ENCODE measurements at places on chromosomes 2 and 18.

- DNase-seq = no peak
Observed at GRCh38 chr2:226906163-226906693, 70.4 kb downstream of the RHBDD1 start.

DNA sequence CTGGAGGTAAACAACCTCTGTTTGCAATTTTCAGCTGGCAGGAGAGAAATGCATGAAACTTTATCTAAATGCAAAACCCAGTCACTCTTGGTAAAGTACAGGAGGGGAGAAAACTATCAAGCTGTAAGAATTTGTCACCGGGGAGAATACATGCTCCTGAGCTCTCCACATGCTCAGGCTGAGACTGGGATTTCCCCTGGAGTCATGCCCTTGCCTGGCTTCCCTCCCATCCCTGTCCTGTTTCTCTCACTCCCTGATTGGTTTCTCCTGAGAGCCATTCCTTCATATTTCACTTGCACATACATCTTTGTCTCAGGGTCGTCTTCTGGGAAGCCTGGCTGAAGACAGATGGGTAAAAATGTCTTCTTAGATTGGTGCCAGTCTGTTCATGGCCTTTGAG, 52.9 kb upstream of the SPATS2L start:
- peak; percentile 34 for DNase-seq

GRCh38 chr2:45156605-45157004, 147.4 kb upstream of the SIX2 start:
- no peak for DNase-seq

GRCh38 chr2:85255813-85256594, 71.8 kb downstream of the TGOLN2 start:
- peak; percentile 66 for DNase-seq

DNA sequence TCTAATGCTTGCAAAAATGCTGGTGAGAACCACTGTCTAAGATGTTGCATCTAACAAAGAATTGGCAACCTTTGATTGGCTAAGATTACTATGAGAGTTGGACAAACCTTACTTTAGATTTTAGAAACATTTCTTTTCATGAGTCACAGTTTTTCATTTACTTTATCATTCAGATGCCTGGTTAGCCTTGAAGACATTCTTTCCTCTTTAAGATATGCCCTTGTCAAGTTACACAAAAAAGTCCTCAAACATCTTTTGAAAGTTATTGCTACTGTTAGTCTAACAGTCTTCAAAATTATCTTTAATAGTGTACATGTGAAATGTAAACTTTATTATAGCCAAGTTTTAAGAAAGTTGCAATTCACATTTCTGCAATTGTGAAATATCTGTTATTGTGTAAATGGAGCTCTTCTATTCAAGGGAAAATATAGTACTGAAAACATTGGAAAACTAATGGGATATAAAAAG, 276.3 kb downstream of the RND3 start:
- peak; percentile 85 for DNase-seq

DNA sequence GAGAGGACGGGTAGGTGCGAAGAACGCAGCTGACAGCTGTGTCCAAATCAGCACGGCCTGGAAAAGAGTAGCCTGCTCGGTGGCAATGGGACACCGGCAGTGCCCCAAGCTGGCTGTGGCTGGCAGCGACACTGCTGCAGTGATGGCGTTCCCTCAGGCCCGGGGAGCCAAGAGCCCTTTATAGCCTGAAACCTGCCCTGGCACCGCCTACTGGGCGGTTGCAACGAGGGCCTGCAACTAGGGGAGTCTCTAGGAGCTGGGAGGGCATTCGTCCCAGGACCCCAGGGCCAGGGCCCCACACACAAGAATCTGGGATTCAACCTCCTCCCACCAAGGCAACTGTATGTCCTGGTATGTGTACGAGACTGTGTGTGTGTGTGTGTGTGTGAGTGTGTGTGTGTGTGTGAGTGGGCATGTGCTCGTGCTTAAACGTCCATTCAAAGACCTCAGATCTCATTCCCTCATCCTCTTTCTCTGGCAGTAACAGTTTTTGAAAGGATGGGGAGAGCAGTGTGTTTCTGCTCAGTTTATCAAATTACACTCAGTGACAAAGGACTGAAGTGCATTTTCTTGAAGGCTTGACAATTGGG, 6.8 kb upstream of the CYP26B1 start:
- no peak for DNase-seq

DNA sequence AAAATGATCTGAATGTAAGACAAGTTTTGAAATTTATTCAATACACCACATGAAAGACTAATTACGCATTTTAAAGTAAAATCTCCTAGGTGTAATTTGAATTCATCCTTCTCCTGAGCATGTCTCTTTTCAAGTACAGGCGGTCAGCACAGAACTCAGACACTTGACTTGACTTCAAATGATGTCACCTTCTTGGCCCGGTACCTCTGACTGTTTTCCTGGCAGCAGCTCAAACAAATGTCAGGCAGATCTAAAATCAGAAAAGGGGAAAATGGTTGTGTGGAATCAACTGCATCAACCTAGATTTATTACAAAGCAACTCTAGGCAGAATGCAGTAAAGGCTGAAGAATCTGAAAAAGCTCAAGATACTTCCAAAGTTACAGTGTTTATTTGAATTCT, 11.4 kb upstream of the PROKR1 start:
- DNase-seq = no peak

- DNase-seq = no peak
Observed at GRCh38 chr2:132876745-132877391, 206.9 kb upstream of the LYPD1 start.

GRCh38 chr2:112918256-112918655, 7.3 kb downstream of the IL37 start:
- no peak for DNase-seq

- DNase-seq = no peak
Observed at GRCh38 chr2:186624276-186624675, 34.4 kb downstream of the ITGAV start.

- peak; percentile 57 for DNase-seq
Observed at GRCh38 chr2:20365249-20365817, 14.7 kb upstream of the PUM2 start.

GRCh38 chr2:159050426-159050825, 82.0 kb downstream of the TANC1 start:
- DNase-seq = no peak

- DNase-seq = no peak
Observed at GRCh38 chr18:58335223-58335622, 291.2 kb downstream of the NEDD4L start.

GRCh38 chr2:149597050-149597667, 9.6 kb upstream of the MMADHC start:
- no peak for DNase-seq

DNA sequence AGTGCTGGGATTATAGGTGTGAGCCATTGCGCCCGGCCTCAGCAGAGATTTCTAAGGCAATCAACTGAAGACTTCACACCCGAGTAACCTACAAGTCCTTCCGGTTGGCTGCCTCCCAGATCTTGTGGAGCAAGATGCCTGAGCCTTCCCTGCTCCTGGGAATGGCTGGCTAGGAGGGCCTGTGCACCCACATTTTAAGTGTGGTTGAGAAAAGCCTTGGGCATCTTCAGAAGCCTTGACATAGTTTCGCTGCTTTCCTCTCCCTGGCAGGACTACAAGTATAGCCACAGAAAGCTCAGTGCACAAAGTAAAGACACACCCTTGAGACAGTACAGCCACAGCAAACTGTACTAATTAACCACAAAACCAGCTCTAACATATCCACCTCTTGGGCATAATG, 35.2 kb downstream of the E2F6 start:
- DNase-seq = no peak

DNA sequence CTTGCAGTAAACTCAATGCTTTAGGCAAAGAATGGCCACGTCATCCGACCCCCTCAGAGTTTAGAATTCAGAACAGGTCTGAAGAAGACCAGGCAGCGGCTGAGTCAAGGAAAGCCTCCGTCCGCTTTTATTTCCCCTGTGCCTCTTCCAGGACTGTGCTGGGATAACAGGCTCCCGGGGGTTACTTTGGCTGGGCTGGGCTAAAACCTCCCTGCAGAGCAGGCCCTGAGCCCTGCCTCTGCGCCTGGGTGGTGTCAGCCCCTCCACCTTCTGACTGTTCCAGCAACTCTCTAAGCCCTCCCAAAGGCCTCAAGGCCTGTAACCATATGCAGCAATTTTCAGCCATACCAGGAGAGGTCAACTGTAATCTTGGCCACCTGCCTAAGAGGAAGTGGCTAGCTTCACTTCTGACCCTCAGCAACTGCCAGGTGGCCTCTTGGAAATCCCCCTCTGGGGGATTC, 166.5 kb downstream of the RPIA start:
- peak; percentile 25 for DNase-seq

- DNase-seq = peak; percentile 95
Observed at GRCh38 chr2:54903736-54904554, 146.3 kb downstream of the RTN4 start.

DNA sequence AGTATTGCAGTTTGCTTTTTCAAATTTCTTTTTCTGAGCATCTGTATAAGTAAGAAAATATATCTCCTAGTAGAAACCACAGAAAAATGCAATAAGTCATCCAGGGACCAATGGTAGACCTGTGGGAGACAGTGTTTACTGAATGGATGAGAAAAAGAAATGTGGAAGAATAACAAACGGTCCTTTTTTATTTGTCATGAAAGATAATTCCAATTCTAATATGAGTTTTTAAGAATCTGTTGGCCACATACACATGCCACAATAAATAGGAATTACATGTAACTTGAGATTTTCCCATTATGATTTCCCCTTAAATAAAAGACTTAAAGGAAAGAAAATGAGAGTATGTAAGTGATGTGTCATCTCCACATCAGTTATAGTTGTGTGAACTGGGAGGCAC, 107.7 kb upstream of the RAB27B start:
- peak; percentile 37 for DNase-seq

- DNase-seq = peak; percentile 57
Observed at GRCh38 chr18:9851511-9851910, 34.3 kb upstream of the TXNDC2 start.

DNA sequence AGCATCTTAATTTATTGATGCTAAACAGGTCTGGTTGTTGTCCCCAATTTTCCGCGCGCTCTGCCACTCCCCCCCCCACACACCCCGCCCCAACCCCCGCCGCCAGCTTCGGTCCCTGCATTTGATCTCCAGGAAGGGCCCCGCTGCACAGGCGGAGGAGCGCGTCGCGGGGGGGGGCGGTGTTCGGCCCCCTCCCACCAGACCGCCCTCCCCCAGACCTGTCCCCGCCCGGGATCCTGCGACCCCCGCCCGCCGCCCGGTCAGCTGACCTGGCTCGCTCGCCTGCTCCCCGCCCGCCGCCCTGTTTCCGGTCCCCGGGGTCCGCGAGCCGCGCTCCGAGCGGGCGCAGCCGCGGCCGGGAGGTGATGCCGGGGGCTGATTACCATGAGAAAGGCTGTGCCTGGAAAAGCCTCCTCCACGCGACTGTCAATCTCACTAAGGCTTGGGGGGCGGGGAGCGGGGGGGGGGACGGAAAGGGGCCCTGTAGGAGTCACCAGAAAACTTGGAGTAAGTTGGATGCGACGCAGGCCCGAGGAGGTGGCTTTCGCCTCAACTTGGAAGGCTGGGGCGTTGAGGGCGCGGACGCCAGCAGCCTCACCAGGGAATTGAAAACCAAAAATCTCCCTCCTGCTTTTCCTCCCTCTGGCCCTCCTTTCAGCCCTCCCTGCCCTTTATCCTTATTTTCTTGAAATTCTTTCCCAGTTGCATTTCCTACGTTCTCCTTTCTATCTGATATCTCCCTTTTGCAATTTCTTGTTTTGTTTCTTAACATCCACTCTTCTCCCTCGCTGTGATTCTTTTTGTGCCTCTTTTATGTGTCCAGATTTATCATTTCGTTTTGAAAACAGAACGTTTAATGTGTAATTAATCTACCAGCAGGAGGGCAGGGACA, 4.4 kb upstream of the ZEB2 start:
- DNase-seq = no peak

GRCh38 chr2:43057026-43057741, 169.2 kb downstream of the ZFP36L2 start:
- DNase-seq = no peak

- DNase-seq = no peak
Observed at GRCh38 chr18:2218101-2218500, 353.2 kb downstream of the METTL4 start.

DNA sequence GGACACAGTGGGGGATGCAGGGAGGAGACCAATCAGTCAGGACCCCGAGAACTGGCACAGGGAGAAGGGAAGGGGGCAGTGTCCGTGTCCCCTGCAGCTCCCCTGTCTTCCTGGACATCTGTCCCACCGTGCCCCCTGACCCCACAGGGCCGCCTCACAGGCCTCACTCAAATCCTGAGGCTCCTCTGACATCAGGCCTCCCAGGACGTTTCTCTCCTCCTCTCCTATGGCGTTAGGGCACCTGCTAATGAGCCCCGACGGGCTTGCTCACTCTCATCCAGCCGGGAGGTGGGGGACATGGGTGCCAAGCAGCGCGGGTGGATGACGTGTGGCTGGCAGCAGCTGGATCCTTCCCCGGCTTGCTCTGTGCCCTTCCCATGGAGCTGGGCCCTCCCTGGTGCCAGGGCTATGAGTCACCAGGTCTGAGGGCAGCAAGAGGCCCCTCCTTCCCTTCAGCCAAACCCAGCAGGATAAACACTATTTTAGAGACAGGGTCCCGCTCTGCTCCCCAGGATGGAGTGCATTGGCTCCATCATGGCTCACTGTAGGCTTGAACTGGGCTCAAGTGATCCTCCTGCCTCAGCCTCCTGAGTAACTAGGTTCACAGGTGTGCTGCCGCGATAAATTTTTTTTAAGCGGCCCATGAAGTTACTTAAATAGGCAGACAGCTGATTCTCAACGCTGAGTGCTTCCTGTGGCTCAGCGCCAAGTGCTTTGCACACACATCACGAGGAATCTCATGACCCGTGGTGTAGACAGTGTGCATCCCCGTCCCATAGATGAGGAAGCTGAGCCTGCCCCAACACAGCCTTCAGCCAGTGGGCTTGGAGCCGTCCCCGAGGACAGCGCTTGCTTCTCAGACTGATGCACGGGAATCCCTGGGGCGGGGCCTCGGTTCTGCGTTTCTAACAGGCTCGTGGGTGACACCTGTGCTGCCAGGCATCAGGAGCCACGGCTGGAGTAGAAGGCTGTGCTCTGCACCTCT, 64.5 kb upstream of the HDAC4 start:
- no peak for DNase-seq

- no peak for DNase-seq
Observed at GRCh38 chr2:165674780-165675179, 119.3 kb downstream of the GALNT3 start.

DNA sequence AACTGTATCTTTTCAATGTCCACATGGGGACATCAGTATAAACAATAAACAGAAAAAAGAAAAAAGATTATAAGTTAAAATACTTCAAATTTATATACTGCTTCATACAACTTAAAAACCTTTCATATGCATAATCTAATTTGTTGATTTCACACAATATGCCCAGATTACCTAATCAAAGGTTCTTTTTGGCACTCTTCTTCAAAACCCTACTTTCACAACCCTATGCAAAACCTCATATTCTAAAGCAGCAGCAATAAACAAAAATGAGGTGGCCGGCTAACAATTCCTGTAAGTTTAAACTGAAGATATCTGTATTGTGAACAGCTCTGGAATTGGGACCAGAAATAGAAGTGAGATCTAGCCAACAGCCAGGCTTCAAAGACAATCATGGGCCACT, 28.6 kb downstream of the STK17B start:
- DNase-seq = peak; percentile 22

DNA sequence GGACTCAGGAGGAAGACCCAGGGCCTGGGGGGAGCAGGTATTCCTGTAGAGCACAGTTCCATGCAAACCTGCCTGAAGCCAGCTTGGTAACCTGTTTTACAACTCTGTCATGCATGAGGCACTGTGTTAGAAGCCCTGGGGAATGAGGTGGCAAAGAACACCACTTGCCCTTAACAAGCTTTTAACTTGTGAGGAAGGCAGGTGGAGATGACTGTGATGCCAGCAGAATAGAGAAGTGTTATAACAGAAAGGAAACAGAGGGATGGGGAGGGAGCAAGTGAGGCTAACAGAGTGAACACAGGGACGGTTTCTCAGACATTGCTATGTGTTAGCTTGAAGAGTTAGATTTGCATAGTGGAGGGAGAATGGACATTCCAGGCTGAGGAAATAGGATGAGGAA, 11.5 kb upstream of the IL1A start:
- DNase-seq = no peak

All from fibroblast of villous mesenchyme (primary cell).